ENCODE measurements at places on chromosomes 1 and 21. TPM values are rescaled to one million over a fixed set of nuclear protein-coding genes. Genes with fewer than 3 reads are reported as not detected.

DYNLT5 gene
- 0.52 TPM for total RNA-seq

DAB1 gene
- total RNA-seq, result 1.6 TPM

LCE2B gene
- not detected for total RNA-seq

GJA4 gene
- total RNA-seq, result 21.4 TPM
